NCI-H524 (cell line): ENCODE measurements at places on chromosomes 3 and 15.
A peak's percentile ranks its signal among the peaks of the same experiment; 100 is the strongest.

DNA sequence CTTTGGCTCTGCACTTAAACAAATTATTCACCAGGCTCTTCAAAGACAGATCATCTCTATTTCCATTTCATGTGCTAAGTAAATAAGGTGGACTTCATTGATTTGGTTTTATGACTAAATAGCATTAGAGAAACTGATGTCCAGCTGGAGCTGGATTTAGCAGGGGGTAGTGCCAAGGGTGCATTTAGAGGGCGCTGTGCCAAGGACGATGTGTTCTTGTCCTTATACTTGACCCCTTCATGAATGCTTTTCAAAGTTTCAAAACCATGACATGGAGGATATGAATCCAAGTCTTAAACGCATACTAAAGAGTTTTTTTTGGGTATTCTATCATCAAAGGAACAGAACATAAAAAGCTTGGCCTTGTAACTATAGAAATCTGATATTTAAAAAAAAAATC is 233.2 kb downstream of the RYR3 start:
- no peak for DNase-seq

GRCh38 chr3:8734908-8735307 is 1.3 kb downstream of the CAV3 start:
- no peak for DNase-seq

DNA sequence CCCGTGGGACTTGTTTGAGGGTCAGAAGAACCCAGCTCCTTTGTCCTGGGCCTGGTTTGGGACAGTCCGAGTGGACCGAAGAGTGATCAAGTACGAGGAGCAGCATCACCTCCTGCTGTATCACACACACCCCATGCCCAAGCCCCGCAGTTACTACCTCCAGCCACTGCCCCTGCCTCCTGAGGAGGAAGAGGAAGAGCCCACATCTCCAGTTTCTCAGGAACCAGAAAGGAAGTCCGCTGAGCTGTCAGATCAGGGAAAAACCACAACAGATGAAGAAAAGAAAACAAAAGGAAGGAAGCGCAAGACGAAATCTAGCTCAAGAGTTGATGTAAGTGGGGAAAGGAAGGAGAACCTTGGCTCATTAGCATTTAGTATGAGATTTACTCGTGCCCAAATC is 3.3 kb upstream of the P2RY12 start:
- no peak for DNase-seq

DNA sequence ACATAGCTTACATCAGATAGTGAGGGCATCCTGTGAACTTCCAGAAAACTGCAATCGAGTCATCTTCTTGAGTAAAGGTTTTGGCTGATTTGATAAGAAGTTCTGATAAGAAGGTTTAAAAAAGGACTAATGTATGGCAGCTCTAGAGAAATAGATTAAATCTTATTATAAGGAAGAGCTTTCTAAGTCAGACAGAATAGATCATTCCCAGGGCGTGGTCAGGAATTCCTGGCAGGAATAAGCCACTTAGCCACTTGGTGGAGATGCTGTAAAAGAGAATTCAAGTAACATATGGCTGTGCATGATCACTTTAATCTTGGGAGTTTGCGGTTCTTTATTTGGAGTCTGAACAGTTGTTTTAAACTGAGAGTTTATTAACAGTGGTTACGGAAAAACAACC is 17.4 kb downstream of the PGBD4 start:
- DNase-seq = peak; percentile 50

GRCh38 chr3:98540346-98540745 is 8.6 kb downstream of the GPR15 start:
- DNase-seq = no peak

DNA sequence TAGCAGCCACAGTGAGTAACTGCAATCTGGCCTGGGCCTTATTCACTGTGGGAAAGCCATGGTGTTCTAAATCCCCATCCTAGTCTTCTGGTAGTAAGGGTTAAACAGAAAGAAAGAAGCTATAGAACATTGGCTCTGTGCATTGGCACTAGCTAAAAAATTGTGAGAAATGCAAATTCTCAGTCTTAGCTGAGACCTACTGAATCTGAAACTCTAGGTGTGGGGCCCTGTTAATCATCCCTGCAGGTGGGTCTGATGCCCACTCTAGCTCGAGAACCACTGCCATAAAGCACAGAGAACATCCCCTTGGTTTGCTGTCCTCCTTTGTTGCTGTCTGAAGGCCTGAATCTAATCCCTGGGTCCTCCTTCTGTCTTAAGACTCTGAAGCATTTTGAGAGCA is 59.3 kb downstream of the MEIS2 start:
- DNase-seq = no peak

GRCh38 chr3:30331519-30331918 is 274.9 kb upstream of the TGFBR2 start:
- no peak for DNase-seq

DNA sequence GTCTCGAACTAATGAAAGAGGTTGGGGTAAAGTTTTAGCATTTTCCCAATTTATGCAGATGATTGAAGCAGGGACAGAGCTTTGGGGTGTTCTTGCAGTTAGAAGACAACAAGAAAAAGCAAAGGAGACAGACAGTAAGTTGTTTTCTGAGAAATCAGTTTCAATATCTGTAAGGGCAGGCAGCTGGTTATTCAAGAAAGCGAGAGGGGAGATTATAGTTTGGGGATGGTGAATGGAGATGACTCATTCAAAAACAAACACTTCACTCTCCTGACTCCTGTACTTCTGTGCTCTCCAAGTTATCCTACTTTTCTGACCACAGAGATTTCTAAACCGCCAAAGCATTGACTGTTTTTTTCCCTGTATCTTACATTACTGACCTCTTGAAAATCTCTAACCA is 352.0 kb downstream of the GAP43 start:
- no peak for DNase-seq

- DNase-seq = no peak
Observed at GRCh38 chr3:48899273-48899672, 591 bp upstream of the SLC25A20 start.

DNA sequence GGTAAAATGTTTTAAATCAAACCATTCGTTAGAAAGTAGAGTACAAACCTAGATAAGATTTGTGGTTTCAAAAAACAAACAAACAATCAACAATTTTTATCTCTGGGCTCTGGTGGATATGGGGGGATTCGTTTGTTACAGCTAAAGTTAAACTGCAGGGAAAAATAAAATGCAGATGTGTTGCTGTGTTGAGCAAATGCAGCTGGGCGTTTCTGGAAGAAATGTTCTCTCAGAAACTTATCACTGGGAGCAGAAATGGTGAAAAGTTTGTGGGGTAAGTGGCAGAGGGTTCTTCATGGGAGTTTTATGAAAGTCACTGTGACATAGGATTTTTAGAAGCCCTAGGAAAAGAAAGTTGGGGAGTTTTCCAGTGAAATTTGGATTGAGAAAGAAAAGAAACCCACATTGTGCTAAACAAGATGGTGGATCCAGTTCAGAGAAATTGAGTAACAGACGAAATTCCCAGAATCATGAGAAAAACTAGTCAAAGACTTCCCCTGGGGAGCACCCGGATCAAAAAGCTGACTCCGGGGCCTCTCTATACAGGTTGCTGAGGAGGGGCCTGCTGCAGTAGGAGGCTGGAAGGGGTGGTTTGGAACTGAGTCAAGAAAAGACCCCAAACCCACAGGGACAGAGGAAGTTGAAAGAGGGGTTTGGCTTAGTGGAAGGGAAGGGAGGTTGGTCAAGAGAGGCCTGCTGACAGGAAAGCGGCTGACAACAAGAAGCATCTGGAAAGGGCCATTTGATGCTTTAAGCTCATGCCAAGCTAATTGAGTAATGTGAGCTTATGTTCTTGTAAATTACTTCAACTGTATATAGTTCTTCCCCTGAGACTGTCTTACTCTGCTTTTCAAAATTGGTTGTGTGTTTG is 108.7 kb downstream of the RARB start:
- no peak for DNase-seq

- DNase-seq = no peak
Observed at GRCh38 chr3:61983479-61983878, 389.9 kb downstream of the FEZF2 start.

DNA sequence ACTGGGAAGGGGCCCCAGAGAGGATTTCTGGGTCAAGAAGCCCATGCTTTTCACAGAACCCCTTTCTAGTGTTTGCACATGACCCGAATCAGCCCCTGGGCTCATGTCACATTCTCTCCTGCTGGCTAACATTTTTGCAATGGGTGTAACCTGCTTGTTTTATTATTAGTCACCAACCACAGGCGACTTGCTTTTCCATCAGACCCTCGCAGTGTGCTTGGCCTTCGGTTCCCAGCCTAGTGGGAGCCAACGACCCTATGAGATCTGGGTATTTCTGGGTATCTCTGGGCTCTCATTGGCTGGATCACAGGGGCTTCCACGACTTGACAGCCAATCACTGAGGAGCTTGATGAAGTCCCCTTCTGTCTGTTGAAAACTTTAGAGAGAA is 11.0 kb upstream of the FBLN2 start:
- no peak for DNase-seq

DNA sequence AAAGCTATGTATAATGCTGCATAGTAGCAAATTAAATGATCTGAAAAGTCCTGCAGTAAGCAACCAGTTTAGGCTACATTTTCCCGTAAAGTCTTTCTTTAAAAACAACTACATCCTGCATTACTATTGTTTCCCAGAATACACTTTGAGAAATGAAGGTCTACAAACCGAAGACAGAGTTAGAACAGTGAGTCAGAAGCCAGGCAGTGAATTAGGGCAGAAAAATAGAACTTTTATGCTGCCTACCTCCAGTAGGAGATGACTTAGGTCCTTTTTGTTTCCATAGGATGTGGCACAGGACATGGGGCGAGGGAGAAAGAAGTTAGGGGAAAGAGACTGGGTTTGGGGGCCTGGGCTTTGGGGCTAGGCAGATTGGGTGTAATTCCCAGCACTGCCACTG is 127.3 kb downstream of the PPM1L start:
- DNase-seq = no peak

DNA sequence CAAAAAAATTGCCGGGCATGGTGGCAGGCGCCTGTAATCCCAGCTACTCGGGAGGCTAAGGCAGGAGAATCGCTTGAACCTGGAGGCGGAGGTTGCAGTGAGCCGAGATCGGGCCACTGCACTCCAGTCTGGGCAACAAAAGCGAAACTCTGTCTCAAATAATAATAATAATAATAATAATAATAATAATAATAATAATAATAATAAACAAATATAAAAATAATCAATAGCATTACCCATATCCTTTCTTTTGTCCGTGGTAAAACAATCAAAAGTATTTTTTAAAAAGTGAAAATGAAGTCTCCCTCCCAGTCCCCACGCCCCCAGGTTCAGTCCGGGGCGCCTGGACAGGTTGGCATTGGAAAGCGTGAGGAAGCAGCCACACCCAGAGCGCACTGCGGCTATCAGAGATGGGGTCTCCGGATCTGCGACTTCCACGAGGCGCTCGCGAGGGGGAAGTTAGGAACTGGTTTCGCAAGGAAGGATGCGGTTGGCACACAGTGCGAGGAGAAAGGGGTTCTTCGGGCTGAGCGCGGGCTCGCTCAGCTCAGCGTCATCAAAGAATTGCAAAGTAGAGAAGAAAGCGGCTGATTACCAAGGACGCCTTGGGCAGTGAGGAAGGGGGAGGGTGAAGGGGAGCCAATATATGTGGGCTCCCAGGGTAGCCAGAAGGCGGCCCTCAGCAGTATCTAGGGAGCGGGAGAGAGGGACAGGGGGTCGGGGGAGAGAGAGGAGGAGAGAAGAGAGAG is 69.5 kb upstream of the EPHB3 start:
- no peak for DNase-seq

GRCh38 chr15:39770748-39771689 is 11.6 kb downstream of the FSIP1 start:
- peak; percentile 94 for DNase-seq

DNA sequence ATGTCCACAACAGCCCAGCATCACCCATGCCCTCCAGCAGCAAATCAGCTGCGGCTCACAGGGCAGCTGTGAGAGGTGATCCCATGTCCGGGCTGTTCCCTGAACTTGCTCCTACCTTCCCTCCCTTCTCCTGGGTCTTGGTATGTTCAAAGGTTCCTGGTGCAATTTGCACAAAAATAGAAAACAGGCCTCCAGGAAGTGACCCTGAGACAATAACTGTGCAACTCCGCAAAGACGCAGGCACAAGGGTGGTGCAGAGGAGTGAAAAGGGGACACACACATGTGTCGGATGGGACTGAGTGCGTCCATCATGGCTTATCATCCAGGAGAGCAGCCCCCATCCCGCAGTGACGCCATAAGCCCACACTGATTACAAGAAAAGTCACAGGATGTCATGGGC is 16.3 kb downstream of the PLXND1 start:
- no peak for DNase-seq

GRCh38 chr15:101167753-101168462 is 83.9 kb downstream of the CHSY1 start:
- no peak for DNase-seq

DNA sequence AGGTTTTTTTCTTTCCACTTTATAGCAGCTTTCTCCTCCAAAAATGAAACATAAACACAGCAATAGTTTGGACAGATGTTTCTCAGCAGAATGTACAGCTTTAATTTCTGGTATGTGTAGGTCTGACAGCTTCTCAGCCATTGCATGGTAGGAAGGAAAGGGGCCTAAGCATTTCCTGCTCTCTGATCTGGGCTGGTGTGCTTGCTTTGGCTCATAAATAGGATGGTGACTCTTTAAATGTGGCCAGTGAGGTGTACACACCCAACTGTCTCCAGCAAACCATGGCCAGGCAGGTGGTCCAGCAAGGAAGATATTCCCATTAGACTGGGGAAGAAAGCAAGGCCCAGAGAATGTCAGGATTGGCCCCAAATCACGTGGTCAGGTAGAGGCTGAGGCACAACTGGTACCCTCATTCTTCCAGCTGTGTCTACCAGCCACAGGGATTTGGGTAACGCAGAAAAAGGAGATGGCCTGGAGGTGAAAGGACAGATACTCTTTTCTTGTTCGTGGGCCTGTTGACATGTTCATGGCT is 52.1 kb downstream of the ITGA11 start:
- no peak for DNase-seq

DNA sequence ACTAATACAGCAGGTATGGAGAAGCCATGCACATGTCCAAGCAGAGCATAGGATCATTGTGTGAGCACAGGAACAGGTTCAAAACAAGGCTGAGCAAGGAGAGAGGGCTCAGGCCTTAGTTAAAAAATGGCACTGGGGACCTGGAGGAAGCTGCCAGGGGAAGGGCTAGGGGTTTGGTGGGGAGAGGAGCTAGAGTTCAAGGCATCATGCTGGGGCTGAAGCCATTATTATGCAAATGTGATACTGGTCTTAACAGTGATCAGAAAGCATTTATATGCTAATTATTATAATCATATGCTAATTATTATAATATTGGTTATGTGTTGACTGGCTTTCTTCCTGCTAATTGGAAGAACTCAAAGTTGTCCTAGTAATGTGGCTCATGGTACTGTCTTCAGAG is 546.0 kb upstream of the CFAP20DC start:
- no peak for DNase-seq

DNA sequence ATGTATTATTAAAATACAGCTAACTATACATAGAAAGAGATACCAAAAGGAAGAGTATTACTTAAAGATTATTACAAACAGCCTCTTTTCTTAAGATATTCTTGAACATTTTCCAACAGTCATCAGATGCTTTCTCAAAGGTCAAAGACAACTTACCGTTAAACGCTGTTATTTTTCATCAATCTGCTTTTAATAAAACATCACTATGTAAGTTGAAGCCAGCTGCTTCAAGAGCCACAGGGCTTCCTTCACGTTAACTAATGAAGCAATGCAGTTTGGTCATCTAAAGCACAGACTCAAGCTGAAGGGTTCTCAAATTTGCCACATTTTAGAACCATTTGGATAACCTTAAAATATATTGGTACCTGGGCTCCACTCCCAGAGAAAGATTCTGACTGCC is 578.8 kb downstream of the ROBO2 start:
- DNase-seq = no peak
